Diencephalon (tissue), 1 donor: ENCODE measurements at places on chromosomes 6 and 20. TPM values are rescaled to one million over a fixed set of nuclear protein-coding genes. Genes with fewer than 3 reads are reported as not detected.

The RAB44 gene
- total RNA-seq: not detected

The SLC22A7 gene
- 0.23 TPM for total RNA-seq

The ZNF322 gene
- 32.8 TPM for total RNA-seq

The RIPOR3 gene
- total RNA-seq: 2.3 TPM

The GJA10 gene
- total RNA-seq: not detected

The DLK2 gene
- 8.3 TPM for total RNA-seq

The ELOVL2 gene
- 35.3 TPM for total RNA-seq

The KHDC1L gene
- 0.69 TPM for total RNA-seq

The IFT52 gene
- total RNA-seq: 76.4 TPM

The SAMD10 gene
- 10.4 TPM for total RNA-seq

The CCN5 gene
- total RNA-seq: not detected

The VSX1 gene
- 0.46 TPM for total RNA-seq

The ZBTB9 gene
- total RNA-seq: 10.6 TPM

The PLAGL2 gene
- 1.8 TPM for total RNA-seq

The HUS1B gene
- total RNA-seq: 1.4 TPM

The SPATA25 gene
- 1.6 TPM for total RNA-seq

The SNAP25 gene
- total RNA-seq: 162 TPM

The PRR18 gene
- total RNA-seq: 2.5 TPM
